Stimulated activated CD4-positive, alpha-beta T cell treated with anti-CD3 and anti-CD28 coated beads, Interleukin-4, amount 100 ng/mL, for 24 hours (primary cell): ENCODE measurements at places on chromosomes 11 and 22.

GRCh38 chr22:46363611-46364321 lies 28.3 kb downstream of the TRMU start:
- no peak for DNase-seq

- DNase-seq = no peak
Observed at GRCh38 chr11:66691311-66691980, 13.8 kb upstream of the RBM4B start.

DNA sequence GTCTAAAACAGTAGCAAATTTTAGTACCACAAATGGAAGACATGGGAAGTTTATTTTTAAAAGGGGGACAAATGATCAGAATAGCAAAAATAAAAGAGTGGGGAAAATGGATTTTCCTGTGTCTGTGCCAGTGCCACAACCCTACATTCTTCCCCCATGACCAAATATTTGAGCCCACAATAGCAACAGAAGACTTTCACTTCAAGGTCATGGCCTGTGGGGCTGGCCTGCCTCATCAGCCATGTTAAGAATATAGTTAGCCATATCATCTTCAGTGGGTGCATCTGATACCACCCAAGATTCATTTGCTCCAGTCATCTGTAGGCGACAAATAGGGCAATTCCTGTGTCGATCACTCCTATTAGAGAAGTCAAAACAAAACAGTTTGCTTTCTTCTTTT lies 26.3 kb downstream of the RNF141 start:
- DNase-seq = no peak

- no peak for DNase-seq
Observed at GRCh38 chr11:119472186-119472855, 49.3 kb upstream of the THY1 start.

GRCh38 chr22:39362932-39363331 lies 13.1 kb downstream of the SYNGR1 start:
- DNase-seq = no peak
